ENCODE measurements at places on chromosomes 16 and 17.

DNA sequence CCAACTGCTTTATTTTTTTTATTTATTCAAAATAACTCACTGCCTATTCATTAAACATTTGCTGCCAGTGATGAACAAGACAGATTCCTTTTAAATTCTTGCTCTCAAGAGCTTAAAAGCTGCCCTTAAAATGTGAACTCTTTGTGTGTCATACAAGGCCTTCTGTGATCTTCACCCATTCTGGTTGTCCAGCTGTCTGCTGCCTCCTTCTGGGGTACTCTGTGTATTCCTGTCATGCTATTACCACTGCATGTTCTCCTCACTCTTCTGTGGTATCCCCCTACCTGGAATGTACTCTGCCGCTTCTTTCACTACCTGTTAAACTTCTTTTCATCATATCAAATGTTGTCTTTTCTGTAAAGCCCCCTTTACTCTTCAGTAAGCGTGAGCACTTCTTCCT, 165.8 kb downstream of the CHD9 start:
- peak; percentile 26 for DNase-seq

- no peak for DNase-seq
Measured at GRCh38 chr17:50045154-50045553, 10.8 kb upstream of the ITGA3 start.

- DNase-seq, result no peak
Measured at GRCh38 chr16:88382491-88383400, at the start of gene ZNF469. ZNF469 (plus strand) TSS chr16:88382959; CDS start chr16:88427471, 44,512 bp downstream.

DNA sequence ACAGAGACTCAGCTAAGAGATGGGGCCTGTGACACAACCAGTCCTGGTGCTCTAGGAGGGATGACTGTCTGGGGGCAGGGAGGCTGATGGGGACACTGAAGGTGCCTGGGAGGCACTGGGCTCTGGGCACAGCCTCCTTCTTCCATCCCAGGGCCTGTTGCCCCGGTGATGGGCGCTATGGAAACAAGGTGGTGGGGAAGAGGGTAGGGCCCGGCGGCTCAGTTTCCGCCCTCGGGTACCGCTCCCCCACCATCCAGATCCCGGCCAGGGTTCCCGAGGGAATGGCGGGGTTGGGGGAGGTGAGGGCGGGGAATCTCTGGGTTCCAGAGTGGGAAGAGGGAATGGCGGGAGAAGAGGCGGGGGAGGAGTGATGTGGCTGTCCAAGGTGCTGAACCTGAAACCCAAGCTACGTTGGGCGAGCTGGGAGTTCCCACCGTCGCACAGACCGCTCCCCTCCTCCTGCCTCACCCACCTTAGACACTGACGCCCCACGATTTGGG, 981 bp downstream of the KCNH4 start:
- DNase-seq, result no peak

DNA sequence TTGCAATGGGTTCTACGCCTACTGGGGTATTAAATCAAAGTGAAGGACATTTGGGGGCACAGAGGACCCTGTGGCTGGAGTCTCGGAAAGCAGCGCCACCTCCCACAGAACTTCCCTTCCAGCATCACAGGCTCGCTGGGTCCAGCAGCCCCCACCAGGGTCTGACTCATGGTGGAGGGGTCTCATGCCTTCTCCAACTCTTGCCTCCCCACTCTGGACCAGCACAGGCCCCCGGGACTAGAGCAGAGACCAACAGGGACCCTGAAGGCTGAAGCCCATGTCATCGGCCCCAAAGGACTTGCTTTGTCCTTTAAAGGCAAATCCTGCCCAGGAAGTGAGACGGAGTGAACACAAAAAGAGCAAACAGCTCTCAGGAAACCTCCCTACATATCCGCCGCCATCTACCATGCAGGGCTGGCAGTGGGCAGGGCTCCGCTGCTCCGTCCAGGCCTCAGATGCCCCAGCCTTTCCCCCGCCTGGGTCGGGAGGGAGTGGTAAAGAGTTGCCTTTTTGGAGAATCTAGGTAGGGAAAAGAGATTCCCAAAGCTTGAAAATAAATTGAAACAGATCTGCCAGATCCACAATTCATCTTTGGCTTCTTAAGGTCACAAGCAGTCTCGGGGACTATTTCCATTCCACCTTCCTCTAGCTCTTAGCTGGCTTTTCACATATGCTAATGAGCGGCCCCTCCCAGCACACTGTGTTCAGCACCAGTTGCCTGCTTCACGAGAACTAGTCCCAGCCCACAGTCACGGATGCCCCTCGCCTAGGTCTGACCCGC, 2.1 kb upstream of the GPRC5C start:
- no peak for DNase-seq

DNA sequence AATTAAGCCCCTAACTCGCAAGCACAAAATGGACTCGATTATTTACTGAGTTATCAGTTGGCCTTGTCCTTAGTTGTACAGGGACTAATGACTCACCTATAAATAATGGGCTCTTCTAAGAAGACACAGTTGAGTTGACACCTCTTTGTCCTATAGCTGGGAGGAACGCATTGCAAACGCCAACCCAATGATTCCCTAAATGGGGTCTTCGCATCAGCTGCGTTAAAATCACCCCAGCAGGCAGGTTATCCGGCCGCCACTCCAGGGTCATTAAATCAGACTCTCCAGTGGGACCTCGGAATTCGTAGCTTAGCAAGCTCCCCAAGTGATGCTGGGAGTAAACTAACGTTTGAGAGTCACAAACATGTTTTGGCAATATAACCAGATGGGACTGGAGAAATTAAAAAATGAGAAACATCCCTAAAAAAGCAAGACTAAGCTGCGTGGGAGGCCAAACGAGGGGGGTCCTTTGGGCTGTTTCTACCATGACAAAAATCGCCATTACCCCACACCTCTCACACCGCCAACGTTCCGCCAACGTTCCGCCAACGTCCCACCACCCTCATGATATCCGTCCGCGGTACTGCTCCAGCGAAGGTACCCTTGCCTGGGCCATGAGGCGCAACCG, 932 bp upstream of the NFE2L1 start:
- DNase-seq, result no peak

GRCh38 chr17:83085526-83086198, 6.3 kb downstream of the METRNL start:
- no peak for DNase-seq

GRCh38 chr17:67442787-67443624, 65.9 kb downstream of the PITPNC1 start:
- no peak for DNase-seq

DNA sequence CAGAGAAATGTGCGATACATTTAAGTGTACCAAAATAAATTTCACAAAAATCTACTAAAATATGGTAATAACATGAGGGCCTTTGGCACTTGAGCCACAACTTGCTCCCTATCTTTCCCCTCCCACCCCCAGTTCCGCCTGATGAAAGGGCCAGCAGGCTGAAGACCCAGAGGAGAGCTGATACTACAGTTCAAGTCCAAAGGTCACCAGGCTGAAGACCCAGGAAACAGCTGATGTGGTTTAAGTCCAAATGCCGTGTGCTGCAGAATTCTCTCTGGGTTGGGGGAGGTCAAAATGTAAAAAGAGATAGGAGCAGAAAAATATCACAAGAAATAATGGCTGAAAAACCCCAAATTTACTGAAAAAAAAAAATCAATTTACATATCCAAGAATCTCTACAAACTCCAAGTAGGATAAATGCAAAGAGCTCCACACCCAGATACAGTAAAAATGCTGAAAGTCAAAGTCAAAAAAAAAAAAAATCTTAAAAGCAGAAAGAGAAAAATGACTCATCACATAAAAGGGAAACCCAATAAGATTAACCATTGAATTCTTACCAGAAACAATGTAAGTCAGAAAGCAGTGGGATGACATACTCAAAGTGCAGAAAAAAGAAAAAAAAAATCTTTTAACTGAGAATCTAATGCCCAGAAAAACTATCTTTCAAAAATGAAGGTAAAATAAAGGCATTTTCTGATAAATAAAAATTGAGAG, 452.1 kb upstream of the ASIC2 start:
- no peak for DNase-seq

DNA sequence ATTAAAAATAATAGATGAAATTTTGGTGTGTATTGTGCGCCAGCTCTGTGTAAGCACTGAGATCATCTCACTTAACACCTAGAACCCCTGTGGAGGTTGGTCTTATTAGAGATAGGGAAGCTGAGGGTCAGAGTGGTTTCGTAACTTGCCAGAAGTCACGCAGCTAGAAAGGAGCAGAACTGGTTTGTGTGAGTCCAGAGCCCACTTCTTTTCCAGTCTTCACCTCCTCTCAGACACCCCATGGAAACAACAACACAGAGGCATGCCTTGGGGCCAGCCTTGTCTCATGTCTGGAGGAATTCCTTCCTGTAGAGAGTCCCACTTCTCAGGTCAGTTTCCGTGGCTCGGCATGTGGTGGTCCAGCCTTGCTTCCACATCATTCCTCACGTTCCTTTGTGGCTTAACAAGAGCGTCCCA, 16.5 kb downstream of the YPEL2 start:
- no peak for DNase-seq

DNA sequence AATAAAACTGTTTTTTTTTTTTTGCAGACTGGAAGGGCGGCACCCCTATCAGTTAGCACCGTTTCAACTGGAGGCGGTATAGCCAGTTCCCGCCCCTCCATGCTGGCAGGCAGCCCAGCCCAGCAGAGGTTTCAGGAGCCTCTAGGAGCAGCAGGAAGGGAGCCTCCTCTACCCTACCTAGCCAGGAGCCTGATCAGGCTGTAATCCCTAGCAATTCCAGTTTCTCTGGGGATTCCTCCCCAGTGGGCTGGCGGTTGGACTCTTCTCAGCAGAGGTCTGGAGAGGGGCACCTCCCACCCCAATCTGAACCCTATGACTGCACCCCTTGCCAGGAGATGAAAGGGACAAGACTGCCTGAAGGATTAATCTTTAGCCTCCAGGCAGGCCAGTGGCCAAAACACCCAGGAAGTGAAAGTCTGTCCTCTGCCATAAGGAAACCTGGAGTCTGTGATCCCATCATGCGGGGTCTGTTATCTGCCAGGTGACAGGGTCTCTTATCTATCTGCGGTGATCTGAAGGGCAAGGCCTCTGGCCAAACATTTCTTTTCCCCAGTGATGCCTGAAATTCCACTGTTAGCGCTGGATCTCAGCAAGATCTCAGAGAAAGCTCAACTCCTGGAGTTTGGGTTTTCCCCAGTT, 4.9 kb upstream of the CDH1 start:
- DNase-seq, result no peak

- DNase-seq, result no peak
Measured at GRCh38 chr17:18121144-18121910, 12.8 kb downstream of the MYO15A start.

- DNase-seq, result no peak
Measured at GRCh38 chr16:66908116-66908515, 10.6 kb downstream of the CDH16 start.

DNA sequence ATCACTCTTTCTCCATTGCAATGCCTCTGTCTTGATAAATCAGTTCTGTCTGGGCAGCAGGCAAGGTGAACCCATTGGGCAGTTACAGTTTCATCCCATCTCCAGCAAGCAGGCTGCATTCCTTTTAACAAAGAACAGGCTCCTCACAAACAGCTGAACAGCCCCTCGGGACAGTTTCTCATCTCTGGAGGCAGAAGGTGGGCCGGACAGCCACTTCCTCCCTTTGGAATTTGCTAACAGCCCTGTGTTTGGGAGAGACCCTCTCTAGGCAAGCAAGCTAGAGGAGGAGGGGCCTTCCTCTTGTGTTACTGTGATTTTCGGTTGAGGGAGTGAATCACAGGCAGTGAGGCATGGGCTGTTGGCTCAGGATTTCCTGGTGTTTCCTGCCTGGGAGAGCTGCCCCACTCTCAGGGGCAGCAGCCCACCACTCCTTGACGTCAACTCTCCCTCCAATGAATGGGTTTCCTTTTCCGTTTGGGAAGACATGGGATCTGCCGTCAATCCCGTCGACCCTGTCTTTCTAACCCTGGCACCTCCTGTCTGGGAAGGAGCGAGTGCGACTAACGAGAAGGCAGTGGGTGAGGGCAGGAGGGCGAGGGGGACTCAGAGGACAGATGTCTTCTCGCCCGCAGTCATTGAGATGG, 3.7 kb upstream of the PGS1 start:
- DNase-seq, result no peak

- no peak for DNase-seq
Measured at GRCh38 chr17:14622615-14623101, 321.8 kb downstream of the HS3ST3B1 start.

DNA sequence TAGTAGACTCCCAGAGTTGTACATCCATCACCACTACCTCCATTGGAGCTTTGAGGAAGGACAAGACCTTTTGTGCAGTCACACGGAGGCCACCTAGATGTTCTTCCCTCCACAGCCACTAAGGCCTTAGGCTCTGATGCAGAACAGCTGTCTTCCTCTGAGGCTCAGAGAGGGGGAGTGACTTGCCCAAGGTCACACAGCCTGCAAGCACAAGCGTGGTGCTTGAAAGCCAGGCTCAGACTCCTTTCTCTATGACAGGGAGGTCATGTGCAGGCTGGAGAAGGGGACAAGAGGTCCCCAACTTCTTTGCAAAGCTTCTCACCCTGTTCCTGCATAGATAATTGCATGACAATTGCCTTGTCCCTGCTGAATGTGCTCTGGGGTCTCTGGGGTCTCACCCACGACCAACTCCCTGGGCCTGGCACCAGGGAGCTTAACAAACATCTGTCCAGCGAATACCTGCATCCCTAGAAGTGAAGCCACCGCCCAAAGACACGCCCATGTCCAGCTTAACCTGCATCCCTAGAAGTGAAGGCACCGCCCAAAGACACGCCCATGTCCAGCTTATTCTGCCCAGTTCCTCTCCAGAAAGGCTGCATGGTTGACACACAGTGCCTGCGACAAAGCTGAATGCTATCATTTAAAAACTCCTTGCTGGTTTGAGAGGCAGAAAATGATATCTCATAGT, 12.7 kb downstream of the SCGB1C2 start:
- DNase-seq, result peak; percentile 6

GRCh38 chr17:78375401-78376151, 2.9 kb upstream of the PGS1 start:
- no peak for DNase-seq

DNA sequence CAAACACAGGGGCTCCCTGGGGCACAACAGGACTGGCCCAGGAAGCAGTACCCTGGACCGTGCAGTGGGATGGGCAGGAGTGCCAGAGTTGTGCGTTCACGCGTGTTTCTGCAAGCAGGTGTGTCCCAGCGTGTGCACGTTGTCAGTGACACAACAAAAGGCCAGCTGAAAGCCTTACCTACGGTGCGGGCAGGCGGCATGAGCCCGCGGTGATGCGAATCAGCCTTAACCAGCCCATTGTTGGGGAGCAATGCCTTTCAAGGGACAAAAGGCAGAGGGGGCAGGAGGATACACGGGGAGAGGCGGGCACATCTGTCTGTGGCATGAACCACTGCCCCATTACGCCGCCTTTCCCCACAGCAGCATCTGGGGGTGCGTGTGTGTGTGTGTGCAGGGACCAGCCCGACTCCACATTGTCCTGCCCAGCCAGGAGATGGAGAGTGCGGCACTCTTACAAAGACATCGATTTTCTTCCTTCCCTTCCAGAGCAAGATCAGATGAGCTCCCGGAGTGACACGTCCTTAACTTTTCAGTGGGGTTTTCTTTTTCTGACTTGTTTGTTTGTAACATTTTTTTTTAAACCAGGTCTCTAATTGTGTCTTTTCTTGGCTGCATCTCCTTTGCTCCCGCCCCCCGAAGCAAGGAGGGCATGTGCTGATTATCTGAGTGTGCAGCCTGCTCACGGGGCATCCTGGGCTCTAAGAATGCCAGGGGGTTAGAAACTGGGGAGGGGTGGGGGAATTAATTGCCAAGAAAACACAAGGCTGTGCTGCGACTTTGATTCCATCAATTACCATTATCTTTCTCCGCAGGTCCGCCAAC, 158.1 kb downstream of the ZNF423 start:
- DNase-seq, result no peak

GRCh38 chr16:20838240-20838639, 31.9 kb downstream of the REXO5 start:
- DNase-seq, result no peak

- no peak for DNase-seq
Measured at GRCh38 chr17:57279432-57279831, 23.1 kb downstream of the MSI2 start.

Data from CD4-positive, alpha-beta T cell treated with Interleukin-15 for 1 hour (primary cell).